ENCODE measurements at places on chromosomes 5 and 9. TPM values are rescaled to one million over a fixed set of nuclear protein-coding genes. Genes with fewer than 3 reads are reported as not detected.
A peak's percentile ranks its signal among the peaks of the same experiment; 100 is the strongest.

ARL10 gene
- total RNA-seq: 13.1 TPM

- H3K36me3 ChIP-seq: no peaks in the 10 kb centered on the region
- H3K4me3 ChIP-seq: no peak overlapping the region
- peak; percentile 68 for DNase-seq
- H3K27me3 ChIP-seq: no peaks in the 10 kb centered on the region
- H3K27ac ChIP-seq: no peak overlapping the region
These were observed 53.2 kb upstream of the FBXW11 start for GRCh38 chr5:172059661-172060100.

DCANP1 gene
- not detected for total RNA-seq

- DNase-seq: peak; percentile 93
- H3K4me3 ChIP-seq: no peak overlapping the region
- H3K4me1 ChIP-seq: no peaks in the 10 kb centered on the region
- no peaks in the 10 kb centered on the region for H3K27me3 ChIP-seq
These were observed 669.9 kb downstream of the PTPRD start for GRCh38 chr9:9942764-9943424.

DNA sequence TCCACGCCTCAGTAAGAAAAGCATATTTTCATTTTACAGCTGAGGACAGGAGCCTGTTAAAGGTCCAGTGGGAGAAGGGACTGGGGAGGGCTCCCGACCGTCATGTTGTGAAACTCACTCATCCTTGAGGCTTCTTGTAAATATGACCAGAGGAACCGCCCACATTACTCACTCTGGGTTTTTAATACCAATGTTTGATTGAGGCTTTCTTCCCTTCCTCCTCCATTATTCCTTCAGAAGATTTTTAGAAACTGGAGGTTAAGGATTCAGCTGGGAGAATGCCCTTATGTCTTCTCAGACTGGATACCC lies 61.4 kb upstream of the GLRX start:
- H3K36me3 ChIP-seq: peaks cover 35% of the 10 kb centered on the region
- H3K4me1 ChIP-seq: peaks cover 7% of the 10 kb centered on the region
- no peaks in the 10 kb centered on the region for H3K27me3 ChIP-seq
- no peak for DNase-seq

DNA sequence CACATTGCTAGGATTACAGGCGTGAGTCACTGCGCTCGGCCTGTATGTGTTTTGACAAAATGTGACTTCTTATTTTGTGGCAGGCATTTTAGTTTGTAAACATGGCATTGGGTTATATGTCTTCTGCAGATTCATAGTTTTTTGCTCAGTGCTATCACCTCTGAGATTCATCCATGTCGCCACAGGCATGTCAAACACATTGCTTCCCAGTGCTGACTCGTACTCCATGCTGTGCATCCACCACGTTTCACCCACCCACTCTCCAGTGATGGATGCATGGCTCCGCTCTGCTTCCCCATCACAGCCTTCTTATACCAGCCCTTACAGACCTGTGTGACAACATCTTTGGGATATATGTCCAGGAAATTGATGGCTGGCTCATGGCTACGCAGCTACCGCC lies 158.8 kb downstream of the GAS1 start:
- peaks cover 5% of the 10 kb centered on the region for H3K27me3 ChIP-seq
- DNase-seq: no peak
- H3K4me3 ChIP-seq: no peak overlapping the region
- H3K36me3 ChIP-seq: no peaks in the 10 kb centered on the region
- H3K27ac ChIP-seq: no peak overlapping the region
- H3K4me1 ChIP-seq: no peaks in the 10 kb centered on the region

TNFAIP8 gene
- total RNA-seq: 29.6 TPM

- no peaks in the 10 kb centered on the region for H3K27me3 ChIP-seq
- no peaks in the 10 kb centered on the region for H3K36me3 ChIP-seq
- H3K27ac ChIP-seq: no peak overlapping the region
These were observed 476.1 kb downstream of the CYLC2 start for GRCh38 chr9:103471241-103471640.

DNA sequence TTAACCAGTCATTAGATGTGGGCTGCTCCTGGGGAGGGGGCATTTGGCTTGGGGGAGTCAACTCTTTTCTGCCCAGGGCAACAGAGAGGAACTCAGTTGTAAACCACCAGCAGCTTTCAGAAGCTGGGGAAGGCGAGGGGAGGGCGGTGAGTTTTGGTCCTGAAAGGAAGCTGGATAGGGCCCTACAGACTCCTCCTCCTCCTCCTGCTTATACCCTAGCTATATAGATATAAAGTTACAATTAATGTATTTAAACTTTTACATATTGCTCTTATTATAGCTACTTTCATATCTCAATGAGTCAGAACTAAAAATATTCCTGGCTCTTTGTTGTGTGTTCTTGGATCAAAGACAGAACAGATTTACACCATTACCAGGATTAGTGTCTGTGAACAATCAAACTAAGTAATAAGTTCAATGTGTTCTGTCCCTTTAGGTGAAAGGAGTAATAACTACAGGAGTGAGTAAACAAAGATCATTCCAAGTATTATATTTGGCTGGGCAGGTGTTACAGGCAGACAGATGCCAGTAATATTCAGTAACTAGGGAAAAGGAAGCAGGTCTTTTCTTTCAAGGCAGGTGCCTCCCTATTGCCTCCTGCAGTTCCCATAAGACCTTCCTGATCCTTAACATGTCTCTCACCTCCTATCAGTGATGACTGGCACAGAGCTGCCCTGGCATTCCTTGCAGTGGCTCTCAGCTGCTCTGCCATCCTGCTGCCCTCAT lies 20.5 kb upstream of the VPS13A start:
- H3K27ac ChIP-seq: no peak overlapping the region
- DNase-seq: no peak
- no peaks in the 10 kb centered on the region for H3K27me3 ChIP-seq
- no peaks in the 10 kb centered on the region for H3K36me3 ChIP-seq
- H3K4me1 ChIP-seq: no peaks in the 10 kb centered on the region

GRCh38 chr9:112218908-112219307 lies 43.8 kb upstream of the SUSD1 start:
- no peak for DNase-seq
- no peak overlapping the region for H3K4me3 ChIP-seq
- H3K36me3 ChIP-seq: peaks cover 68% of the 10 kb centered on the region

- H3K27me3 ChIP-seq: no peaks in the 10 kb centered on the region
- no peak overlapping the region for H3K27ac ChIP-seq
- no peak for DNase-seq
- H3K4me1 ChIP-seq: no peaks in the 10 kb centered on the region
- no peak overlapping the region for H3K4me3 ChIP-seq
These were observed 153.9 kb downstream of the ARRDC3 start for GRCh38 chr5:91229031-91229727.

TMEM174 gene
- not detected for total RNA-seq

PIP5K1B gene
- 8.5 TPM for total RNA-seq

GRCh38 chr9:124797343-124798103 lies 20.6 kb downstream of the OLFML2A start:
- no peaks in the 10 kb centered on the region for H3K27me3 ChIP-seq
- no peaks in the 10 kb centered on the region for H3K4me1 ChIP-seq
- H3K36me3 ChIP-seq: no peaks in the 10 kb centered on the region
- no peak for DNase-seq

DNA sequence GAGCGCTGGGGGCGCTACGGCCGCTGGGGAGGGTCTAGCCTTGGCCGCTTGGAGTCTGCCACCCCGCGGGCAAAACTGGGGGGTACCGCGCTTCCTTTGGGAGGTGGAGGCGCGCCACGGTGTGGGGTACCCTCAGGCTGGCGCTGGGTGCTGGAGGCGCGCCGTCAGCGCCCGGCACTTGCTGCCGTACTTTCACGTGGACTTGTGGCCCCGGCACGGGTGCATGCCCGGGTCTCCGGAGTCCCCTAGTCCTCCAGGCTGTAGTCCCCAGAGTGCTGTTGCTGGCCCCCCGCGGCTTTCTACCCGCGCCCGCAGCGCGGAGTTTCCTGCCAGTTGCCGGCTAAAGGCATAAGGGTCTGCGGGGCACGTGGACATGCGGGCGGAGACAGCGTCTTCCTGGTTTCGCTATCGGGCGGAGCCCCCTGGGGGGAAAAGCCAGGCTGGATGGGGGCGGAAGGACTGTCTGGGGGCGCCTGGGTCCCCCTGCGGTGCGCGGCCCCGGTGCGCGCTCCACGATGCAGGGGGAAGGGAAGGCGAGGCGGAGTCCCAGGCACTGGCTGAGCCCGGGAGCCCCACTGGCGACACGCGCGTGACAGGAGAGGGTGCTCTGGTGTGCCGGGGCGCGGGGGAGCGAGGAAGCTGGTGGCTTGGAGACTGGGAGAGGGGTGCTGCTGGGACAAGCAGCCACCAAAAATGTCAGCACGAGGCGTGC lies 666 bp downstream of the PPARGC1B start:
- H3K27me3 ChIP-seq: peaks cover 49% of the 10 kb centered on the region
- DNase-seq: peak; percentile 86
- H3K36me3 ChIP-seq: no peaks in the 10 kb centered on the region

DNA sequence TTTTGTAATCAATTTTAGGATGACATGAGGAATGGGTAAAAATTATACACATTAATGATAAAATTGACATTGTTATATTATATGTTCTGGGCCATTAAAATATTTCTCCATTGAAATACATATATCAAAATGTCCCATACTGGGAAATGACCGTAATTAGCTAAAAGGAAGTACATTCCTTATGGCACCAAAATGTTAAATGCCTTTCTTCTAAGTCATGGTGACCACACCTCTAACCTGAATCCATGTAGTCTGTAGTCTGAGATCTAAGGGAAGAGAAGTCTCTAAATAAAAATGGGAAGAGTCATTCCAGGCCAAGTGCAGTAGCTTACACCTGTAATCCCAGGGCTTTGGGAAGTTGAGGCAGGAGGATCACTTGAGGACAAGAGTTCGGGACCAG lies 10.0 kb upstream of the GDA start:
- no peaks in the 10 kb centered on the region for H3K36me3 ChIP-seq
- no peak overlapping the region for H3K27ac ChIP-seq
- H3K4me3 ChIP-seq: no peak overlapping the region
- DNase-seq: no peak

DNA sequence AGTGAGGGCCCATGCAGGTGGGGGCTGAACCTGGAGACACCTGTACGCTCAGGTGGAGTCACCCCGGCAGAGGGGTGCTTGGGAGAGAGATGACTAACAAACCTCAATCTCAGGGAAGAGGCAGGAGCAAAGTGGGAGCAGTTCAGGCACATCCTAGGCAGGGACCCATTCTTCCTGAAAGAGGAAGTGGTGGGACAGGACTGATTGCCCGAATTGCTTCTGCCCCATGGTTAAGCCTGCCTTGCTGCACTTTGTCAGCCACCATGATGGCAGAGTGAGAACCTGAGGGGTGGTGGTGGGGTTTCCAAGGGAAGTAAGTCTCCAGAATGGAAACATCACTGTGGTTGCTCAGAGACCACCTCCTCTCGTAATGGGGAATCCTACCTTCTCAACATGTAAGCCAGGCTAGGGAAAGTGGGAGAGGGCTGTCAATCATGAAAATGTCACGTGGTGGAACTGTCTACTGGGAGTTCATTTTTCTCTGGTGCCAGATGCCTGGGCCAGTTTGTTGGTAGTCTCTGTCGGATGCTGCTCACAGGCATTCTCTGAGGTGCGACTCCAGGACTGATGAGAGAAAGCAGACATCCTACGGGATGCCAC lies 150.4 kb downstream of the HSPA4 start:
- DNase-seq: no peak
- no peaks in the 10 kb centered on the region for H3K27me3 ChIP-seq
- H3K27ac ChIP-seq: no peak overlapping the region
- peaks cover 1% of the 10 kb centered on the region for H3K4me1 ChIP-seq
- no peaks in the 10 kb centered on the region for H3K36me3 ChIP-seq
- H3K4me3 ChIP-seq: no peak overlapping the region

ADRB2 gene
- 0.36 TPM for total RNA-seq

LIFR gene
- 54.2 TPM for total RNA-seq

- peak; percentile 74 for DNase-seq
- no peak overlapping the region for H3K4me3 ChIP-seq
- H3K27ac ChIP-seq: no peak overlapping the region
- H3K4me1 ChIP-seq: peaks cover 6% of the 10 kb centered on the region
- no peaks in the 10 kb centered on the region for H3K27me3 ChIP-seq
- H3K36me3 ChIP-seq: no peaks in the 10 kb centered on the region
These were observed 185.4 kb upstream of the SEMA6A start for GRCh38 chr5:116759860-116760640.

OGN gene
- total RNA-seq: not detected

DNA sequence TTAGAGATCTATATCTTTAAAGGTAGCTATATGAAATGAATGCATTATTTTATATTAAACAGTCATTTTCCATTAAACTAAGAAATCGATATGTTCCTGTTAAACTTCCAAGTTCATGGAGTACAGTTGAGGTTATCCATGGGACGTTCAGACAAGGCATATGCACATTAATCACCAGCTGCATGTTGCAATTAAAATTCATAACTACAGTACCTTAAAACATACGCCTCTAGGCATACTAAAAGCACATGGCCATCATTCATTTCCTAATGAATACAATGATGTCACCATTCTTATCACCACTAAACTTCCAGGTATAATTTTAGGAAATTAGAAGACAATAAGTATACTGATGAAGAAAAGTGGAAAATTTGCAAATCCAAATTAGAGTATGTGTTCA lies 174.3 kb downstream of the CDH12 start:
- H3K4me1 ChIP-seq: no peaks in the 10 kb centered on the region
- no peak for DNase-seq
- no peak overlapping the region for H3K4me3 ChIP-seq
- no peaks in the 10 kb centered on the region for H3K36me3 ChIP-seq
- no peak overlapping the region for H3K27ac ChIP-seq

CDX1 gene
- not detected for total RNA-seq

MARCOL gene
- not detected for total RNA-seq

SLC12A7 gene
- 49.3 TPM for total RNA-seq

DNA sequence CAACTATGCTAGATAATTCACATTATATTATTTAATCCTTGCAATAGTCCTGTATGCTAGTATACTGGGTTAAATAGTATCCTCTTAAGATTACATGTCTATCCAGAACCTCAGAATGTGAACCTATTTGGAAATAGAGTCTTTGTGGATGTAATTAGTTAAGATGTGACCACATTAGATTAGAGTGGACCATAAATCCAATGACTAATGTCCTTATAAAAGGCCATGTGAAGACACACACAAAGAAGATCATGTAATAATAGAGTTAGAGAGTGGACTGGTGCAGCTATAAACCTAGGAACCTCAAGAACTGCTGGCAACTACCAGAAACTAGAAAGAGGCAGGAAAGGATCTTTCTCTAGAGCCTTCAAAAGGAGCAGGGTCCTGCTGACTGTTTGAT lies 263.6 kb upstream of the PTGER4 start:
- H3K4me3 ChIP-seq: no peak overlapping the region
- no peaks in the 10 kb centered on the region for H3K36me3 ChIP-seq
- H3K27me3 ChIP-seq: no peaks in the 10 kb centered on the region
- no peak overlapping the region for H3K27ac ChIP-seq
- no peak for DNase-seq
